ENCODE measurements at places on chromosomes 12 and 14.
A peak's percentile ranks its signal among the peaks of the same experiment; 100 is the strongest.

DNA sequence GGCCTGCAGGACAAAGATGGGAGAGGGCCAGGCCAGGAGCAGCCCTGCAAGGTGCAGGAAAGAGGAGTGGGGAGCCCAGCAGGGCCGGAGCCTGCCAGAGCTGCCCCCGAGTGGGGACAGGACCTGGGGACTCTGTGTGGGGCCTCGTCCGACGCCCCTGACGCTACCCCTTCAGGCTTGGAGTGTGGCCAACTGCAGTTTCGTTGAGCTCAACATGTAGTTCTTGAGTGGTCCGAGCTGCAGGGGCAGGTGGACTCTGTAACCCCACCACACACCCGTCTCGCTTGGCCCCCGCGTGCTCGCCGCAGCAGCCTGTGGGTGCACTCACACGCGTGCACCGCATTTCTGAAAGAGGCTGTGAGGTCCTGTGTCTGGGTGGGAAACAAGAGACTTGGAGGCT, 2.0 kb downstream of the ASPG start:
- DNase-seq: no peak

- DNase-seq: no peak
Measured at GRCh38 chr14:66650491-66650911, 142.6 kb downstream of the GPHN start.

- DNase-seq: no peak
Measured at GRCh38 chr12:117330441-117331113, 30.8 kb downstream of the NOS1 start.

DNA sequence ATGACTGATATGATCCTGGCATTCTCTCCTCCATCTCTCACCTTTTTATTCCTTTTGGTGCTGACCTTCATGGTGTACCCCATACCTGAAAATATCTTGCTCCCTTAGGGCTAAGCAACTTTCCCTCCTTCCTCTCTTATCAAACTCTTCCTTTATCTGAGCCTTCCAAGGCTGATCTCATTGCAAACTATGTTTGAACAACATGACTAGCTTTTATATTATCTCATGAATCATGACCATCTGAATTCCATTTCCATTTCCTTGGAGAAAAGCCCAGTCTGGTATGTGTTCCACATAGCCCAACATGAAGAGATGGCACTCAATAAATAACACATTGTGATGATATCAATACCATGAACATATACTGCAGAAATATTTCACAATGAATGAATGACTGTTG, 111.6 kb downstream of the TSPAN8 start:
- no peak for DNase-seq

- DNase-seq: no peak
Measured at GRCh38 chr14:99637624-99638023, 7.3 kb upstream of the HHIPL1 start.

DNA sequence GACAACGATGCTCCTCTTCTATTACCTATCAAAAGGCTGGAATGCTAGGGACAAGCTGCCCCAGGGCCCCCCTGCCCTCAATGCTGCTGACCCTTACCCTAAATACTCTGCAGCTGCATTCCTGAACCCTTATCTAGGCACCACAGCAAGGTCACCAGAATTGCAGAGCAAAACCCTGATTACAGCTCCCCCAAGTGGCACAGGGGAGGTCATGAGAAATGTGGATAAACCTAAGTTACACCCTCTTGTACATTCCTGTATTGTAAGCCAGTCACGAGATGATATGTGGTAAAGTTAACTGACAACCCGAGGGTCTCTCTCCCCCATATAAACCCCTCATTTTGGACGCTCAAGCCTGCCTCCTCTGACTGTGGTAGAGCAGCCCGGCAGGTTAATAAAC, 411.8 kb upstream of the STXBP6 start:
- no peak for DNase-seq

DNA sequence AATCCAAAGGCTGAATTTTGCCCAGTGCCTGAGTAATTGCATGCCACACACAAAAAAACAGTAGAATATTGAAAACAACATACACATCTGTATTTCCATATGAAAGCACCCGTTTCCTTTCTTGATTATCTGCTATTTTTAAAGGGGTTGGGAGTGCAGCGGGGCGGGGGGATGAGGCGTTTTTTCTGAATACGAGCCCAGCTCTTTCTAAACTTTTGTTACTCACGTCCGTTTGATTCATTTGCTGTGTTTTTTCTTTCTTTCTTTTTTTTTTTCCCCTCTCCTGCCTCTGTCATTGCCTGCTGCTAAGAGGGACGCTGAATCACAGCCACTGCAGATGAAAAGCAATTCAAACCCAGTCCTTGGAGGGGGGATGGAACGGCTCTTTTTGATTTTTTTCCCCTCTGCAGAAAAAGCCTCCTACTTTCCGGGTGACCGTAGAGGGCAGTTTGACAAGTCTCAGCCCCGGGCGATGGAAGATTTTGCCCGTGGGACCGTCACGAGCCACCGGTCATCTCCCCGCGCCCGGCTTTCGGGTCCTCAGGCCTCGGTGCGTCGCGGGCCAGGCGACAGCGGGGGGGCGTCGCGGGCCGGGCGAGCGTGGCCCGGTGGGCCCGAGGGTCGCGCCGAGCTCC, 572 bp upstream of the RASSF8 start:
- DNase-seq: peak; percentile 39

- DNase-seq: peak; percentile 70
Measured at GRCh38 chr12:53476769-53477209, 22.5 kb downstream of the MAP3K12 start.

- DNase-seq: no peak
Measured at GRCh38 chr14:72632727-72633126, 261.2 kb downstream of the DPF3 start.
